ENCODE measurements at places on chromosomes 6 and 20. TPM values are rescaled to one million over a fixed set of nuclear protein-coding genes. Genes with fewer than 3 reads are reported as not detected.

DNA sequence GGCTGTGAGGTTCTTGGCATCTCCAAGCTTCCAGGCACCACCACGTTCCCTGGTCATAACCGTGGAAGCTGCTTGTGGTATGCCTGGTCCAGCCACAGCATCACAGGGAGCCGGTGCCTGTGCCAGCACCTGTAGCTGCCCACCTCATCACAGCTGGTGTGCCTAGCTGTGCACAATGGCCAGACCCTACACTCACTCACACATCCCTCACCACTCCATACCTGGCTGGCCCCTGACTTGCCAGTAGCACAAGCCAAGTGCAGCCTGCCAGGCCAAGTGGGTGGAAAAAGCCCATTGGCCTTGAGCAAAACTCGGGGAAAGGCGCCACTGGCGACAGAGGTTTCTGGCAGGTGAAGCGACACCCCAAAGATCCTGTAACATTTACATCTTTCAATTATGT is 192.3 kb upstream of the MANEA start:
- no peaks in the 10 kb centered on the region for H3K36me3 ChIP-seq
- DNase-seq: no peak
- H3K4me3 ChIP-seq: no peak overlapping the region
- no peaks in the 10 kb centered on the region for H3K27me3 ChIP-seq
- H3K27ac ChIP-seq: no peak overlapping the region

DNA sequence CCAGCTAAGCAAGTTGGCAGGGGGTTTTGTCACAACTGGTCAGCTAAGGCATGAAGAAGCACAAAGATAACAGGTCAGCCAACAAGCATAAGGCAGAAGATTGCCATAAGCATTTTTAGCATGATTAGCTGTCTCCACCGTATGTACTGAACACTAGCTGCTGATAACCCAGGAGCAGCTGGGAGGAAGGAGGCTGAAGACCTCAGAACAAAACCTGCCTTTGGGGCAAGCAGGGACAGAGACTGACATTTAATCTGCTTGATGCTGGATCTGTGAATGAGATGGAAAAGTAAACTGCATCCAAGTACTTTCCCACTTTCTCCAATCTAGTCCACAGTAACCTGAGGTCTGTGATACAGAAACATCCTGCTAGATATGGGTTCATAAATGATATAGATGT is 353.0 kb upstream of the MAP3K7 start:
- no peaks in the 10 kb centered on the region for H3K27me3 ChIP-seq
- DNase-seq: no peak
- no peak overlapping the region for H3K27ac ChIP-seq
- H3K4me3 ChIP-seq: no peak overlapping the region

DNA sequence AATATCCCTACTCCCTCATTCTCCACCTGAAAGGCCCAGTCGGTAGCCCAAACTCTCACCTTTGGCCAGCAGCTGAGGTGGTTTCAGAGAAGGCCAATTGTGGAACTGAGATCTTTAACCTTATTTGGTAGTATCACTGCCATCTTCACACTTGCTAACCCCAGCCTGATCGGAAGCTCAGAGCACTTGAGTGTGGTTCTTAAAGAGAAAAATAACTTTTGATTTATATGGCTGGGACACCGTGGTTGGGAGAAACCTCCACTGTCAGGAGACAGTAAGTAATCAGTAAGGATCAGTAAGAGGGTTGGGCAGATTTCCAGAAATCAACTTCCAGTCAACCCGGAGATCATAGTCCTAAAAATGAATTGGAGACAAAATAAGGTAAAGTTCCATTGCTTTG is 22.8 kb upstream of the PRSS16 start:
- DNase-seq: no peak
- no peaks in the 10 kb centered on the region for H3K4me1 ChIP-seq
- no peak overlapping the region for H3K27ac ChIP-seq
- H3K36me3 ChIP-seq: no peaks in the 10 kb centered on the region
- peaks cover 16% of the 10 kb centered on the region for H3K27me3 ChIP-seq

DNA sequence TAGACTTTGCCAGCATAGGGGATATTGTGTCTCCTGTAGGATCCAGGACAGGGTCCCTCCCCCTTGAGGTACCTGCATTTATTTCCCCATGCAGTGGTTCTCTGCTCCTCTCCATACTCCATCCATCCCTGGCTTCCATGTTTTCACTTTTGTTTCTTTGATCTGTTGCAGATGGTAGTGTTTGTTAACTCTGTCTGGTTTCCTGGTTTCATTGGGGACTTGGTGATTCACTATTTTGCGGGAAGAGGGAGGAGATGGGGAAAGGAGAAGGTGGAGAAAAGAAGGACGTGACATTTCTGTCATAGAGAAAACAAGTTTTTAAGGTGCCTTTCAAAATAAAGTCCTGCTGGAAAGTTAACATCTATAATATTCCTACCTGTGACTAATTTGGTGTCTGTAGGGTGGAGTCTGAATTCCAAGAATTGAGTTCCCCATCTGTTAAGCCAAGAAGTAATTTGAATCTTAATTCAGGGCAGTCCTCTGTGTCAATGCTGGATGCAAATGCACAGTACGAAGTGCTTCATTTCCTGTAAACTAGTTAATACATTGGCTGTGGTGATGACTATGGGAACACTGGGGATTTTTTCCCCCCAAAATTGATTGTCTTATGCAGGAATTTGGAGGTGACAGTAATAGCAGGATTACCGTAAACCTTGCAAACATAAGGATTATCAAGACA is 6.9 kb upstream of the RNF144B start:
- no peak overlapping the region for H3K27ac ChIP-seq
- H3K27me3 ChIP-seq: no peaks in the 10 kb centered on the region
- H3K36me3 ChIP-seq: no peaks in the 10 kb centered on the region
- no peak overlapping the region for H3K4me3 ChIP-seq

GRCh38 chr6:42095776-42096541 is 45.6 kb downstream of the TAF8 start:
- H3K27ac ChIP-seq: peak overlapping the region; percentile 31
- no peaks in the 10 kb centered on the region for H3K36me3 ChIP-seq
- H3K27me3 ChIP-seq: no peaks in the 10 kb centered on the region
- H3K4me1 ChIP-seq: peaks cover 22% of the 10 kb centered on the region

The HLA-DRB1 gene
- 27.2 TPM for total RNA-seq

The PREX1 gene
- 9.9 TPM for total RNA-seq

The PI3 gene
- not detected for total RNA-seq

Data from stomach (tissue), 19 donors.